ENCODE measurements at places on chromosomes 11 and 22. TPM values are rescaled to one million over a fixed set of nuclear protein-coding genes. Genes with fewer than 3 reads are reported as not detected.

DNA sequence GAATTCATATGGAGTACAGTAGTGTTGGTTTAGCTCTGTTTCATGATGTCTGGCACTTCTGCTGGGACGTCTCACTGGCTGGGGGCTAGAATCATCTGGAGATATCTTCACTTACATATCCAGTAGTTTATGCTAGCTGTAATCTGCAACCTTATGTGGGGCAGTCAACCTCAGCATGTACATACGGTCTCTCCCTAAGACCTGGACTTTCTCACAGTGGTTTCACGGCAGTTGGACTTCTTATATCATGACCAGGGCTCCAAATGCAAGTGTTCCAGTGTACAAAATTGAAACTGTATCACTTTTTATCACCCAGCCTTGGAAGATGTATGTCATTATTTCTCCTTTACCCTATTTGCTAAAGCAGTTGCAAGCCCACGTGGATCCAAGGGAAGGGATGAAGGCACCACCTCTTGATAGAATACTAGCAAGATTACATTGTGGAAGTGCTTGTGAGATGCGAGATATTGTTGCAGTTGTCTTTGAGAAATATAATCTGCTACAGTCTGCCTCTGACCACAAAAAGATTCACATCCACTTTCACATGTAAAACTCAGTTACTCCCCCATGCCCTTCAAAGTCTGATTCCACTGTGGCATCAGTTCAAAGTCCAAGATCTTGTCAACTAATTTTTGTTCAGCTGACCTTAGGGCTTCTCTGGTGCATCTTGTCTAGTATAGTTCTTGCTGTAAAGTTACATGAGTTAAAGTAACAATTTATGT lies 316.6 kb upstream of the NCAM1 start:
- DNase-seq = no peak
- H3K36me3 ChIP-seq = no peaks in the 10 kb centered on the region

- H3K4me3 ChIP-seq = no peak overlapping the region
- peaks cover 6% of the 10 kb centered on the region for H3K27me3 ChIP-seq
- peaks cover 3% of the 10 kb centered on the region for H3K4me1 ChIP-seq
- no peak for DNase-seq
Measured at GRCh38 chr11:48036011-48036410, 55.7 kb downstream of the PTPRJ start.

GRCh38 chr11:91871791-91872190 lies 352.8 kb upstream of the FAT3 start:
- no peaks in the 10 kb centered on the region for H3K36me3 ChIP-seq
- no peak overlapping the region for H3K27ac ChIP-seq
- H3K27me3 ChIP-seq = peaks cover 2% of the 10 kb centered on the region
- no peak for DNase-seq

DNA sequence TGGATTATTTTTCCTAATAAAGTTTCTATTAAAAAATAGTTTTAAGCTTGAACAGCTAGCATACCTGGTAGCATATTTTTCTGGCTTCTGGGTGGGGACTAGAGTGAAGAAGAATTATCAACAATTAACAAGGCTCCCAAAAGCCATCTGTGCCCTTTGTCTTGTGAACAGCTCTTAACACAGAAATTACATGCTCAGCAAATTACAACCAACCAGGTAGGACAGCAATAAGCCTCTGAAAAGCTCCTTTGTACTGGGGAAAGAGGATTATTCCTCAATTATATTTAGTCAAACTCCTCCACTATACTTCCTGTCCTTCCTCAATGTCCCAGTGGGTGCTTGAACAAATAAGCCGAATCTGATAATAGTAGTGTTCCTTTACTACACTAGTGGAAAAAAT lies 162.8 kb downstream of the RAB38 start:
- no peak overlapping the region for H3K27ac ChIP-seq
- no peak overlapping the region for H3K4me3 ChIP-seq
- no peak for DNase-seq
- peaks cover 7% of the 10 kb centered on the region for H3K4me1 ChIP-seq

GRCh38 chr22:23068096-23068831 lies 2.1 kb upstream of the GNAZ start:
- no peak overlapping the region for H3K4me3 ChIP-seq
- H3K36me3 ChIP-seq = peaks cover 4% of the 10 kb centered on the region
- H3K4me1 ChIP-seq = no peaks in the 10 kb centered on the region
- H3K27me3 ChIP-seq = peaks cover 33% of the 10 kb centered on the region
- DNase-seq = no peak

GRCh38 chr11:3223932-3224381 lies 5.3 kb upstream of the MRGPRG start:
- H3K36me3 ChIP-seq = no peaks in the 10 kb centered on the region
- DNase-seq = no peak
- H3K27me3 ChIP-seq = peaks cover 9% of the 10 kb centered on the region
- H3K4me3 ChIP-seq = no peak overlapping the region
- H3K4me1 ChIP-seq = peaks cover 8% of the 10 kb centered on the region

- H3K36me3 ChIP-seq = no peaks in the 10 kb centered on the region
- H3K4me3 ChIP-seq = no peak overlapping the region
- DNase-seq = no peak
Measured at GRCh38 chr22:46405901-46406300, 70.4 kb downstream of the TRMU start.

- DNase-seq = no peak
- no peaks in the 10 kb centered on the region for H3K36me3 ChIP-seq
- H3K4me3 ChIP-seq = no peak overlapping the region
- no peak overlapping the region for H3K27ac ChIP-seq
Measured at GRCh38 chr11:85756401-85757200, 54.3 kb downstream of the SYTL2 start.

GRCh38 chr11:9689721-9690120 lies 25.8 kb downstream of the SWAP70 start:
- no peak overlapping the region for H3K27ac ChIP-seq
- DNase-seq = no peak
- H3K27me3 ChIP-seq = no peaks in the 10 kb centered on the region

DNA sequence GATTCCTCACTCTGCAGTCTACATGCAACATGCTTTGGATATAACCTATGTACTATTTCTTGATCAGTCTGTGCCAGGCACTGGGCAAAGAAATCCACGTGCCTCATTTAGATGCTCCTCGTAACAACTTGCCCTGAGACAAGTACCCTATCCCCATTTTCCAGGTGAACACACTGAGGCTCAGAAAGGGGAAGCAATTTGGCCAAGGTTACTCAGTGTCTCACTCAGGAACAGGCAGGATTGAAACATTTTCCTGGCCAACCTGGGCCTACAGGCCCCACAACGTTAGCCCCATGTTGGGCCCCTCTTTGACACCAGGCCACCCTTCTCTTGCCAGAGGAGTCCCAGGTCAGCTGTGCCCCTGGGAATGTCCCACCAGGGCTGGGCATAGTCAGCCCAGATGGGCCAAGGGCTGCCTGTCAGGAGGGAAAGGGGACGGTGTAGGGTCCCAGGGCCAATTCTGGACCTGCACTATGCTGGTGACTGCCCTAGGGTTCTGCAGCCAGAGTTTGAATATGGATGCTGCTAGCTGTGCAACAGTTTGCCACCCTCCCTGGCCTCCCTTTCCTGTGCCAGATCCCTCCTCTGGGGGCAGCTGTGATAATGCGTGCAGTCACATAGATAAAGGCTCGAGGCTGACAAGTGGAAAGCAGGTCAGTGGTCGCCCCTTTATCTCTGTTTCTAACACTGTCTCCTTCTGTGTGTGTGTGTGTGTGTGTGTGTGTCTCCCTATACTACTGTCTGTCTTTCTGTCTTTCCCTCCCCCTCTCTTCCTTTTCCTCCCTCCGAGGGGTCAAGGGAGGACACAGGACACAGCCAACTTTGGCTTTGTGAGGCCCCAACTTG lies 10.4 kb upstream of the EMID1 start:
- peak overlapping the region; percentile 70 for H3K27ac ChIP-seq
- peaks cover 13% of the 10 kb centered on the region for H3K4me1 ChIP-seq
- DNase-seq = no peak
- H3K4me3 ChIP-seq = no peak overlapping the region

- peaks cover 3% of the 10 kb centered on the region for H3K27me3 ChIP-seq
- H3K36me3 ChIP-seq = peaks cover 3% of the 10 kb centered on the region
- H3K27ac ChIP-seq = no peak overlapping the region
- H3K4me1 ChIP-seq = peaks cover 4% of the 10 kb centered on the region
- H3K4me3 ChIP-seq = peak overlapping the region; percentile 87
Measured at GRCh38 chr11:107017433-107018218, 650 bp downstream of the GUCY1A2 start.

DNA sequence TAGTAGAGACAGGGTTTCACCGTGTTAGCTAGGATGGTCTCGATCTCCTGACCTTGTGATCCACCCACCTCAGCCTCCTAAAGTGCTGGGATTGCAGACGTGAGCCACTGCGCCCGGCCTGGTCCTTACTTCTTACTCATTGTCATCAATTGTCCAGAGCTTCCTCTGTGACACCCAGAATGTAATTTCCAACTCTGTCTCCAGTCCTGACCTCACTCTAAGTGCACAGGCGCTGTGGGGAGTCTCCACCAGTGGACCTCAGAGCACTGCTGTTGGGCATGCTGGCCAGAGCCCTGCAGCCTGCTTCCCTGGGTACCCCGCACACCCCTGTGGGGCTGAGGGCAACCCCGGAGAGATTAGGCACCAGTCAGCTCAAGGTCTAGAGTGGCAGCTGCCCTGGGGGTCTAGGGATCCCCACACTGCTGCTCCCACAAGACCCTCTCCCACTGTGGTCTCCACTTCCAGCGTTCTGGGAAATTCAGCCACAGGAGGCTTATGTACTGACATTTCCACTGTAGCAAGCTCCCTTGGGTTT lies 1140.3 kb downstream of the TBC1D22A start:
- H3K4me3 ChIP-seq = no peak overlapping the region
- no peaks in the 10 kb centered on the region for H3K27me3 ChIP-seq
- DNase-seq = no peak
- H3K4me1 ChIP-seq = no peaks in the 10 kb centered on the region

GRCh38 chr11:112842151-112842550 lies 119.1 kb upstream of the NCAM1 start:
- H3K27me3 ChIP-seq = peaks cover 2% of the 10 kb centered on the region
- no peak overlapping the region for H3K27ac ChIP-seq

GRCh38 chr11:76263657-76264056 lies 57.4 kb upstream of the WNT11 start:
- no peak overlapping the region for H3K27ac ChIP-seq
- H3K36me3 ChIP-seq = no peaks in the 10 kb centered on the region
- peaks cover 8% of the 10 kb centered on the region for H3K4me1 ChIP-seq
- H3K4me3 ChIP-seq = no peak overlapping the region

GRCh38 chr22:23570681-23571080 lies 9.4 kb downstream of the IGLL1 start:
- no peak overlapping the region for H3K4me3 ChIP-seq
- no peak for DNase-seq
- H3K36me3 ChIP-seq = peaks cover 6% of the 10 kb centered on the region

- H3K4me3 ChIP-seq = no peak overlapping the region
- DNase-seq = no peak
Measured at GRCh38 chr11:129141748-129142523, 50.2 kb downstream of the ARHGAP32 start.

DNA sequence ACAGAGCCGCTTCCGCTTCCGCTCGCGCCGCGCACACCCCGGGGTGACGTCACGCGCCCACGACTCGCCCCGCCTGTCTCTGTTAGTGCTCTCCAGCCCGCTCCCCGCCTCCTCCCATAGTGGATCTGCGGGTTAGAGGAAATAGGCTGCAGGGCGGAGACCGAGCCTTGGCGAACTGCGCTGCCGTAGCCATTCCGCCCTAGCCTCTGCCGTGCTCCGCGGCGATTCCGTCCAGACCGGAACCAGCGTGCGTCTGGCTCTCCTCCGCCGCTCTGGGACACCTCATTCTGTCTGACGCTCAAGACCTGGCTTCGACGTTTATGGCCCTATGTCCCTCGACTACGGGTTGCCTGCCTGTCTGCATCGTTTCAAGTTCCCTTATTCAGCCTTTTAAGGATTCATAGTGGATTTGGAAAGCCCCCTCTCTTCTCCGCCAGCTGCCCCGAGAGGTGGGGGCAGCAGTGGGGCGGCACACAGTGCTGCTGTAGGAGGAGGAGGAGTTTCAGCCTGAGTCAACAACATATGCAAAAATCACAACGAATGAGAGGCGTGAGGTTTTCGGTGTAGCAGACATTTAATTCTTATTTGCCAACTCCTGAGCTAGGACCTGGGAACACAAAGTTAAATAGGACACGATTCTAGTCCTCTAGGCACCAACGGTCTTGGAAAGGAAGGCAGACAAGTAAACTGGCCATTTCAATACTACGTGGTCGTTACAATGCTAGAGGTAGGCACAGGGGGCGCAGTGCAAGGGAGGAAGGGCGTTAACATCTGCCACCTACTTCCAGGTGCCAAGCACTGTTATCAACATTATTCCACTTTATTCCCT lies at the start of gene TAF10:
Gene TAF10, minus strand, starts transcription at position 4 of the 829 bp plus-strand sequence. CDS start 27 bp downstream, outside the sequence.
- peak within 1 kb of the TSS; percentile 90 for H3K4me3 ChIP-seq
- peak within 1 kb of the TSS; percentile 96 for H3K27ac ChIP-seq
- peaks cover 24% of the 10 kb centered on the region for H3K4me1 ChIP-seq
- H3K27me3 ChIP-seq = peaks cover 9% of the 10 kb centered on the region

GRCh38 chr11:58999291-58999680 lies 60.0 kb downstream of the GLYATL1 start:
- H3K4me1 ChIP-seq = peaks cover 6% of the 10 kb centered on the region
- no peaks in the 10 kb centered on the region for H3K36me3 ChIP-seq
- no peak overlapping the region for H3K27ac ChIP-seq
- H3K4me3 ChIP-seq = no peak overlapping the region
- no peak for DNase-seq
- no peaks in the 10 kb centered on the region for H3K27me3 ChIP-seq

DNA sequence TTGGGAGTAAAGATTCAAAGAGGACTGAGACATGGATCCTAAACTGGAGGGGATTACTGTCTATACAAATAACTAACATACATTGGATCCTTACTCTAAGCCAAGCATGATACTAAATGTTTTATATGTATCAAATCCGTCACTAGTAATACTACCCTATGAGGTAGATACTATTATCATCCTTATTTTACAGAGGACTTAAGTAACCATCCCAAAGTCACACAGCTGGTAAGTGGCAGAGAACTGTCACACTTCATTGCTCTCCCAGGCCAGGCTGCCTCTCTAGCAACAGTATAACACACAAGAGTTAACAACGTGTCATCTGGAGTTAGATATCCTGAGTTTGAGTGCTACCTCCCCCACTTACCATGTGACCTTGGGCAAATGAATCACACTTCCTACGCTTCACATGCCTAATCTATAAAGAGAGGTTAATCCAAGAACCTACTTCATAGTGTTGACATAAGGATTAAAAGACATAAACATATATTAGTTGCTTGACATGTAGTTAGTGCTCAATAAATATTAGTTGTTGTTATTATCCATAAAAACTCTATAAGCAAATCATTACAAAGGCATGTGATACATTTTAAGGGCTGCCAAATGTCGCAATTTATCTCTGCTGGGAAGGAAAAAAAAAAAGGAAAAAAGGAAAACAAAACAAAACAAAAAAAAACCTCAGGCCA lies 33.8 kb upstream of the SPON1 start:
- peaks cover 3% of the 10 kb centered on the region for H3K27me3 ChIP-seq
- H3K4me1 ChIP-seq = peaks cover 20% of the 10 kb centered on the region
- DNase-seq = no peak
- H3K36me3 ChIP-seq = no peaks in the 10 kb centered on the region
- no peak overlapping the region for H3K4me3 ChIP-seq
- H3K27ac ChIP-seq = no peak overlapping the region

The RGL4 gene
- 0.15 TPM for total RNA-seq

The CDC42EP2 gene
- total RNA-seq = 37.7 TPM

The SLC7A4 gene
- not detected for total RNA-seq

The ZNRF3 gene
- 3.3 TPM for total RNA-seq

The CARNS1 gene
- not detected for total RNA-seq

The TUBA8 gene
- 0.46 TPM for total RNA-seq

The CCDC157 gene
- total RNA-seq = 3.3 TPM

The HEPN1 gene
- total RNA-seq = not detected

All from endothelial cell (in vitro differentiated cells).